ENCODE measurements at places on chromosomes 2 and 18.

DNA sequence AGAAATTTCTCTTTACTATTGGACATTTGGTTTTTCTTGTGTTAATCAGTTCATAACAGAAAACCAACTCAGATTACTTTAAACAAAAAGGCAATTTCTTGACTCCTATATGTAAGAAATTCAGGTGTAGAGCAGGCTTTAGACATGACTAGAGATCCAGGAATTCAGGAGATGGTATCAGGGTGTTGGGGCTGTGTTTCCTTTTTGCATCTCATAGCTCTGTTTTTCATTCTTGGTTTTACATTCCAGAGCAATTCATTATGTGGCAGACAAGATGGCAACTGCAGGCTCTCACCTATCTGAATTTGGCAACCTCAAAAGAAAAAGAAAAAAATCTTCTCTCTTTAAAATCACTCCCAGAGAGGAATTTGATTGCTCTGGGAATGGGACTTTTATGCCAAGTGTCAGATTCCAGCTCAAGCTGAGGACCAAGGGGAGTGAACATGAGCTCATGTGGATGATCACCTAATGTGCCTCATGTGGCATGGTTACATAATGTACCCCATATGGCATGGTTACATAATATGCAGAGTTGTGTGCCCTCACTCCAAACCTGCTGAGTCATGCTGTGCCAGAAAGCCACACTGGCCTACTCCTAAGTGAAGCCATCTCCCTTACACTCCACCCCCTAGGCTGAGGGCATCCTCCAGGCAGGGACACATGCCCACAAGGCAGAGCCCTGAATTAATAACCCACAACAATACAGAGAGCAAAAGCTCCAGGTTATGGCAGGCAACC, 282.7 kb downstream of the MBD2 start:
- DNase-seq: peak; percentile 60

DNA sequence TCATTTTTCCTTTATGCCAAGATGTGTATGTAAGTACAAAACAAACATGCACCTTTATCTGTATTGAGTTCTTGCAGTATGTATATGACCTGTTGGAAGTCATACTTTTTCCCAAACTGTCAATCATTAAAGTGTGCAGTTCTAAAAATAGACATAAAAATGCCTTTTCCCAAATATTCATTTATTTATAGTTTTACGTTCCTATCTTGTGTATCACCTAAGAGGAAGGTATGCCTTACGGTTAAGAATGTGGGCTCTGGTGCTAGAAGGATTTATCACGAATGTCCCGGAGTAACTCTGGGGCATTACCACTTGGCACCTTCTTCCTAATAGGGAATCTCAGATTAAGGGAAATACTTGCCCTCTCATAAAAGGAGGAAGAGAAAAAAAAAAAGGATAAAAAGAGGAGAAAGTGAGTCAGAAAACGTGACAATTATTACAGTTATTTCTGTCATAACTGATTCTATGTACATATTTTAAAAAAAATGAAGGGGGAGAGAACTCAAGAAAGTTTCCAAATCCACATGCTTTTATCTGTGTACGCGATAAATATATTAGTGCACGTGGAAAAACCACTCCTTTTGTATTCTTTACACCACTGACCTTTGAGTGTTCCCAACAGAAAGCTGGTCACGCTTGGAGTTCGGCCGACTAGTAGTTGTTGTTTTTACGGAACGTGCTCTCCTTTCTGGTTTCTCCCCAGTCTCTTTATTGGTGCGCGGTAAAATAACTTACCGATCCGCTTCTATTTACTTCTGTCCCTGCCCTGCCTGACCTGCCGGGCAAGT, 721 bp downstream of the MCEE start:
- DNase-seq: no peak

DNA sequence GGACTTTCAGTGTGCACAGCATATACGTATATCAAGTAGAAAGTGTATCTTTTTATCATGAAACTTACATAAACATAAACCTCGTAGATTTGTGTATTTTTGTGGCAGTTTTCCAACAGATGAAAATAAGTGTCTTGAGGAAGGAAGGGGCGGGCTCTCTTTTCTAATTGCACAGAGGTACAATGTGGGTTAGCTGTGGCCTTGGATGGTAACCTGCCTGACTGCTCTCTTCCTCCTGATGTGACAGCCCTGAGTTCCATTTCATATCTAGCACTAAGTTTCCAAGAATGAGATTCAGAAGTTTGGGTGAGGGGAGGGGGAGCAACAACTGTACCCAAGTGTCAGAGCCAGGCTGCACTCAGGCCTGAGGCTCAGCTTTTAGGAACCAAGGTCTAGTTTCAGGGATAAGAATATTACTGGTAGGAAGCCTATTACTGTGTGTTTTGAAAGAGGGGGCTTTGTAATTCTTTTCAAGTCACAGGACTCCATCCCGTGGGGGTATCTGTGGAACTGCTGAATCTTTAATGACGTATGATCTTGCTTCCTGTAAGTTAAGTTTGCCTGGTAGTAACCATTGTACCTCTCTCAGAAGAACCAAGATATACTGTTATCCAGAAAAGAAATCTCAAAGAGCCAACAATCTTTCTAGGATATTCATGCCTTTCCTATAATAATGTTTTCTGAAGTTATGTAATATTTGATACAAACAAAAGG, 483.7 kb downstream of the PTPRM start:
- no peak for DNase-seq

GRCh38 chr2:110653861-110654260, 24.0 kb downstream of the BUB1 start:
- DNase-seq: no peak

DNA sequence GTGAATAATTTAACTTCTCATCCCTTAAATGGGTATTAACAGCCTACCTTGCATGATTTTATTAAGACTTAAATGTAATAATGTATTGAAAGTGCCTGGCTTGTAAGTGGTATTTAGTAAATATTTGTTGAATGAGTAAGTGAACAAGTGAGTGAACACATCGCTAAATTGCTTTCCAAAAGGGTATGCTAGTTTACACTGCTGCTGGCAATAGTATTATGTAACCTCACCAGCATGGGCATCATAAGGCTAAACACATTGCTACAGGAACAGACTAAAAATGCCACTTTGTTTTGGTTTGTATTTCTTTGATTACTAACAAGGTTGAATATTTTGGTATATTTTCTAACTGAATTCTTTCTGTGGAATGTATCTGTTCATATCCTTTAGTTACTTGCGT, 9.8 kb downstream of the WDR43 start:
- DNase-seq: no peak

GRCh38 chr18:59055345-59056032, 84.2 kb upstream of the SEC11C start:
- no peak for DNase-seq

DNA sequence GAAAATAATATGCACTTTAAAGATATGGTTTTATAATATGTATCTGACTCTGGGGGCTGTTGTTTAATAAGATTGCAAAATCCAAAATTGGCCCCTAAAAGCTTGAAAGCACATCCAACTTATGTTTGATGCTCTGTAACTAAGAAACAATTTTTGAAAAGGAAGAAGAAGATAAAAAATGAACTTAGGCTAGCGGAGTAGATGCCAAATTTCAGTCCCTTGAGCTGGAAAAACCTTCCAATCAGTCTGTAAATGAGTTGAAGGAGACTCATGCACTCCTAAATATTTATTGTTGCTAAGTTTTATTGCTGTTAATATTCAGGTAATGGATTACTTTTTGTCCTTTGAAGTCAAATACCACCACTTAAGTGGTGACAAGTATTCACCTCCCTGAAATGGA, 465.0 kb downstream of the ZEB2 start:
- DNase-seq: no peak

GRCh38 chr2:48946449-48947048, 191.0 kb upstream of the LHCGR start:
- peak; percentile 54 for DNase-seq

DNA sequence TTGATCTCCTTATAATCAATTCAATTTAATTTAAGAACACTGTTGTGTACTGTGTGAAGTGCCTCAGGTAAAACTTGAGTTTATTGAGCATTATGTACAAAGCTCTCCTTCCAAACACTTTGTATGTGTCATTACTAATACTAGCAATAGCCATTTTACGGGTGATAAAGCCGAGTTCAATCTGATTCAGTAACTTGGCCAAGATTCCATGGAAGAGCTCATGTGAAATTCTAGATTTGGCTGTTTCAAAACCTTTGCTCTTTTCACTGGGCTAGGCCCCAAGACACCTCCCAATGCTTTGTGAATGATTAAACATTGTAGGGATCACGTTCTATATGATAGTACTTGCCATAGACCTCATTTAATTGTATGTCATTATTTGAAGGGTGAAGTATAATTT, 8.9 kb upstream of the NFE2L2 start:
- no peak for DNase-seq

- DNase-seq: no peak
Measured at GRCh38 chr2:203646266-203646864, 60.1 kb upstream of the CD28 start.

DNA sequence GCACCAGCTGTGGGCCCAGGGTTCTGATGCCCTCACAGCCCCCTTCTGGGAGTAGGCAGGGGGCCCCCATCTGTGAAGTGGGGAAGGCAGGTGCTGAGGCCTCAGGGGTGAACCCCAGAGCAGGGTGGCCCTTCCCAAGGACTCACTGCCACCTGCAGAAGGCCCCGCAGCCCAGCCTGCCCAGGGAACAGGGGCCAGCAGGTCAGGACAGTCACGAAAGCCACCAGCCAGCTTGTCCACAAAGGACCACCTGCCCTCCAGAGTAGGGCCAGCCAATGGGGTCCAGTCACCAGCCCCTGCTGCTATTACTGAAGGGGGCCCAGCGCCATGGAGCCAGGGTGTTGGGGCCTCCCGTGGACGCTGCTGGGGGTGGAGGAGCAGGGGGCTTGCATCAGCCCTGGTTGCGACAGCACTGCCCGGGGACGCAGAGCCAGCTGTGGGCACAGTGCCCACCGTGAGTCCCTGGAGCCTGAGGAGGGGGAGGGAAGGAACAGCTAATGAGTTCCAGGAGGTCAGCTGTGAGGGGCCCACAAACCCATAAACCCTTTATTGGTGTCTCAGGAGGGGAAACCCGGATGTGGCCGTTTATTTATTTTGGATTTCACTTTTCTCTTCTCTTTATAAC, 11.5 kb upstream of the SNED1 start:
- no peak for DNase-seq

GRCh38 chr2:176534798-176535466, 265.7 kb downstream of the MTX2 start:
- DNase-seq: no peak

Measured in HL-60 (cell line).